ENCODE measurements at places on chromosomes 12 and 14. TPM values are rescaled to one million over a fixed set of nuclear protein-coding genes. Genes with fewer than 3 reads are reported as not detected.

DRAM1 gene
- 3.4 TPM for total RNA-seq

DNA sequence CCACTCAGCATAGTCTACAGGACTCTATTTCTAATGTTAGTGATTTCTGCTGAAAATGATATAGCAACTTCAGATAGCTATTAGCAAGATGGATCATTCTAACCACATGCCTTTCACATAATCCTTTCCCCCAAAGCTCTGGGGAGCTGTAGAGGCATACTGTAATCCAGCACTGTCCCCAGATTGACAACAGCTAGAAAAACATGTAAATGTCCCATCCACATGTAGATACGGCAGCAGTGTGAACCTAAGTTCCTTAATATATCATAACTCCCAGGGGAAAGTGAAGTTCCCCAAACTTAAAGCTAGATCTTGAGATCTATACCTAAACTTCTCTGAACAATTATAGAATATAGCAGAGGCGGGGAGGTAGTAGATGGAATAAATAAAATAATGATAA lies 14.0 kb downstream of the ZNF664 start:
- H3K36me3 ChIP-seq: peaks cover 12% of the 10 kb centered on the region
- H3K27ac ChIP-seq: no peak overlapping the region
- H3K4me3 ChIP-seq: no peak overlapping the region
- H3K4me1 ChIP-seq: peaks cover 43% of the 10 kb centered on the region

DNA sequence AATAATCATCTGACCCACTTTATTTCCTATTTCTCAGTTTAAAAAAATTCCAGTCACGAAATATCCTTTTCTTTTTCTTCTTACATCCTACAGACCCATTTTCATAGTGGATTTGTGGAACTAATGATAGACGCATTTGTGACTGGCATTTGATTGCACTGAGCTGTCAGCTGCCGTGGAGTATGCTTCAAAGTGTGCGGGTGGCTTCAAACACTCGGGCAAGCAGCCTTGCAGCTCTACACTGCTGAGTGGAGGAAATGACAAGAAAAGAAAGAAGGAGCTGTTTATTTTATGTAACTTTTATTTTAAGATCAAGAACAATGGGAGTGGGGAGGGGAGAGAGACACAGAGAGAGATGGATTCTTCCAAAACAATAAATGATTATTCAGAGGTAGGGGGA lies 112.8 kb upstream of the NAP1L1 start:
- DNase-seq: no peak
- H3K27me3 ChIP-seq: no peaks in the 10 kb centered on the region
- H3K4me3 ChIP-seq: no peak overlapping the region
- H3K4me1 ChIP-seq: no peaks in the 10 kb centered on the region
- peaks cover 7% of the 10 kb centered on the region for H3K36me3 ChIP-seq

GRCh38 chr12:92927436-92928281 lies 1.4 kb downstream of the EEA1 start:
- H3K4me1 ChIP-seq: peaks cover 37% of the 10 kb centered on the region
- peak overlapping the region; percentile 46 for H3K27ac ChIP-seq
- H3K27me3 ChIP-seq: no peaks in the 10 kb centered on the region
- H3K4me3 ChIP-seq: peak overlapping the region; percentile 81

DNA sequence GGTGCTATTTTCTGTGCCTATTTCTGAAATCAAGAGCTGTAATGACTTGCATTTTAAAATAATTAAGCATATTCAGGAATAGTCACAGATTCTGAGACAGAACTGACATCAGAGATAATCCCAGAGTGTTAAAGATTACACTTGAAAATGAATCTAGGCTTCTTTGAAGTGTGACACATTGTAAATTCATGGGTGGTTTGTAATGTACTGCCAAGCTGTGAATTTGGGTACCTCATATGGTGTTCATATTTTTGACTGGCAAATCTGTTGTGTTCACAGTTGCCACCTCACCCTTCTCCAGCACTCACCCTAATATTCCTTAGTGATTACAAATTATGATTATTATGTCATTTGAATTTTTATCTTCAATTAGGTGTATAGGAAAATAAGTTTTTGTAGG lies 78.5 kb upstream of the CSRP2 start:
- H3K36me3 ChIP-seq: no peaks in the 10 kb centered on the region
- H3K27me3 ChIP-seq: no peaks in the 10 kb centered on the region
- H3K27ac ChIP-seq: no peak overlapping the region

- H3K4me1 ChIP-seq: peaks cover 12% of the 10 kb centered on the region
- peaks cover 2% of the 10 kb centered on the region for H3K36me3 ChIP-seq
- no peak overlapping the region for H3K27ac ChIP-seq
- no peaks in the 10 kb centered on the region for H3K27me3 ChIP-seq
- no peak for DNase-seq
- no peak overlapping the region for H3K4me3 ChIP-seq
Measured at GRCh38 chr12:79058342-79058741, 193.8 kb downstream of the SYT1 start.

DNA sequence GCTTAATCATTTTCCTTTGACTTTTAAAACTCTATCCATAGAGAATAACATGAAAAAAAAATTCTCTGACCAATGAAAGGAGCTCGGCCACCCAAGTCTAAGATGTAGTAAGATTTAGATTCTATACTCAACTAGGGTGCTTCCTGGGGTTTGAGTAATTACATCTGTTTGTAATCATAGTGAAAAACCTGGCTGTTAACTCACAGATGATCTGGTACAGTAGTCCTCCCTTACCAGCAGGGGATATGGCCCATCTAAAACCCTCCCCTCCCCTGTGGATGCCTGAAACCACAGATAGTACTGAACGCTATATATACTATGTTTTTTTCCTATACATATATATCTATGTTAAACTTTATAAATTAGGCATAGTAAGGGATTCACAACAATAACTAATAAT lies 89.2 kb downstream of the DAAM1 start:
- no peak overlapping the region for H3K4me3 ChIP-seq
- peaks cover 16% of the 10 kb centered on the region for H3K4me1 ChIP-seq
